ENCODE measurements at places on chromosomes 4 and X. TPM values are rescaled to one million over a fixed set of nuclear protein-coding genes. Genes with fewer than 3 reads are reported as not detected.

The HMX1 gene
- not detected for total RNA-seq

GRCh38 chr4:161920304-161921052, 243.3 kb downstream of the FSTL5 start:
- no peak for DNase-seq

DNA sequence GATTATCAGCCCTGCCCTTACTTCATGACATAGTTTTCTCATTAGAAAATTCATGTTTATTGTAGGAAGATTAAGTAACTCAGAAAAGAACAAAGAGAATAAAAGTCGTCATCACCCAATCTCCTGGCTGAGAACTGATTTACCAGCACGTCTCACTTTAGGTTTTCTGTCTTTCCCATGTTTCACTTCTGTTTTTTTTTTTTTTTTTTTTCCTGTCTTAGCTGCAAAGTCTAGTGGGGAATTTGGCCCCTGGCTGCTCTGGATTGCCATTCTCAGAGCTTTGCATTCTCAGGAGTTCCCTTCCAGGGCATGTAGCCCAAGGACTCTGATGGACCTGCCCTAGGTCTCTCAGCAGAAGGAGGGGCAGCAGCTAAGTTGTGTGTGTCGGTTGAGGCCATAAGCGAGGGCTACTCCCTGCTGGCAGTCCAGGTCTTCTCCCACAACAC, 57.8 kb downstream of the TMEM131L start:
- DNase-seq, result no peak

The CNKSR2 gene
- total RNA-seq, result not detected

GRCh38 chrX:31366041-31366440, 294.2 kb upstream of the FTHL17 start:
- DNase-seq, result no peak

GRCh38 chr4:1579001-1579900, 104.9 kb downstream of the FAM53A start:
- peak; percentile 56 for DNase-seq

DNA sequence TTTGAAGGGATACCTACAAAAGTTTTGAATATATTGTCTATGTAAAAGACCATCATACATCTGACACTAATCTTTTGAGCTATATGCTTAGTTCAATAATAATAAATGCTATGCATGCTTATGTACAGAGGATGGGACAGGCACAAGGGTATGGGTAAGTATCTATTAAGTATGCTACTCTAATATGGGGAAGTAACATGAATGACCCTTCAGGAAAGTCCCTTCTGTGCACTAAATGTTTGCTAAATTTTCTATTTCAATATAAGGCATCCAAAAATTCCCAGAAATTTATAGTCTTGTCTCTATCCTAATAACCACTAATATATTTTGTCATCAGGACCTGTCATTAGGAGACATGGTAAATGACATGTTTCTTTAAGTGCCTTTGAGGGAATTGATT, 19.0 kb downstream of the ATP8A1 start:
- DNase-seq, result no peak

DNA sequence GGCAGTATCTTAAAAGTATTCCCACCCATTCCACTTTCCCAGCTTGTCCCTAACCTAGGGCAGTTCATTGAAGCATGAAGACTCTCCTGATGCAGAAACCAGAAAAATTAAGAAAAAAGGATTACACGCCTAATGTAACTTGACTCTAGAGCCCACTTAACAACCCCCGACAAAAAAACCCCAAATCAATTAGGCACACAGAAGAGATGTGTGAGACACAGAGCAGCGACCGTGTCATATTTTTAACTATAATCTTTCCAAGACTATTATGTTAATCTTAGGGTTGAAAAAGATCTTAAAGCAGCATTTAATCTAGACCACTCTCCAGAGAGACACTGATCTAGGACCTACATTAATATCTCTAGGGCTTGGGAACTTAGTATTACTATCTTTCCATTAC, 1.3 kb downstream of the YTHDC1 start:
- peak; percentile 5 for DNase-seq

GRCh38 chr4:123564758-123565346, 168.3 kb downstream of the SPRY1 start:
- peak; percentile 85 for DNase-seq

The RENBP gene
- 10.1 TPM for total RNA-seq

GRCh38 chr4:130257271-130257670, 1161.3 kb downstream of the C4orf33 start:
- no peak for DNase-seq

DNA sequence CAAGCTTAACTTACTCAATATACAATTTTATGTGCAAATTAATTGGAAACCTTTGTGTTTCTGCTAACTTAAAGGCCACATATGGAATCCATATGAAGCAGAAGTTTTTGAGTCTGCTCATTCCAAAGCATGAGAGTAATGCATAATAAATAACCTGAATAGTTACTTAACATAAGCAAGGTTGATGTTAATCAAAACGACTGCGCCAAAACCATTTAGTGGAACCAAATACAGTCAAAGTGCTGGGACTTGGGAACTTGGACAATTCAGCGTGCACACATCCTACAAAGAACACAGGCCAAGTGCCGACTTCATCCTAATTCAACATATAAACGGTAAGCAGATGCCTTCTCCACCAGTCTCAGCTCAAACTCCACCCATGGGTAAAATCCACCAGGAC, 17.0 kb downstream of the TSPAN5 start:
- DNase-seq, result no peak

- no peak for DNase-seq
Measured at GRCh38 chrX:23871905-23872546, 35.7 kb downstream of the APOO start.

The CLIC2 gene
- total RNA-seq, result 11.2 TPM

- no peak for DNase-seq
Measured at GRCh38 chr4:40157436-40157835, 39.4 kb upstream of the RHOH start.

GRCh38 chr4:128162434-128162833, 101.3 kb downstream of the LARP1B start:
- DNase-seq, result peak; percentile 53

GRCh38 chr4:128579154-128579853, 230.2 kb upstream of the JADE1 start:
- no peak for DNase-seq

- DNase-seq, result no peak
Measured at GRCh38 chr4:123017078-123017477, 94.7 kb upstream of the NUDT6 start.

The PDCL2 gene
- total RNA-seq, result not detected

The RASL11B gene
- not detected for total RNA-seq

All from dermis microvascular lymphatic vessel endothelial cell (primary cell).